ENCODE measurements at places on chromosomes 4 and X. TPM values are rescaled to one million over a fixed set of nuclear protein-coding genes. Genes with fewer than 3 reads are reported as not detected.

The PDCL2 gene
- not detected for total RNA-seq

The MID2 gene
- 13.1 TPM for total RNA-seq

The PDE5A gene
- 134 TPM for total RNA-seq

The TRIM75 gene
- not detected for total RNA-seq

All from smooth muscle cell of bladder (primary cell).